ENCODE measurements at places on chromosomes 7 and 10. TPM values are rescaled to one million over a fixed set of nuclear protein-coding genes. Genes with fewer than 3 reads are reported as not detected.

The CYP2E1 gene
- total RNA-seq = not detected

The ABCB8 gene
- total RNA-seq = 30.5 TPM

The DRGX gene
- not detected for total RNA-seq

The BLVRA gene
- total RNA-seq = 62.6 TPM

The SCIN gene
- total RNA-seq = 0.42 TPM

The TLL2 gene
- total RNA-seq = 0.09 TPM

The NFE2L3 gene
- 11.4 TPM for total RNA-seq

The SFRP4 gene
- total RNA-seq = not detected

The LAMB4 gene
- total RNA-seq = 0.07 TPM

The CLEC2L gene
- total RNA-seq = not detected

The HOXA1 gene
- 0.28 TPM for total RNA-seq

The TEX47 gene
- total RNA-seq = not detected

The AGFG2 gene
- total RNA-seq = 11.7 TPM

The C10orf53 gene
- not detected for total RNA-seq

The INHBA gene
- total RNA-seq = 3.8 TPM

The ANLN gene
- 90.5 TPM for total RNA-seq

The PLXDC2 gene
- 1.6 TPM for total RNA-seq

The RBM20 gene
- 0.28 TPM for total RNA-seq

The HOXA5 gene
- total RNA-seq = not detected

The PTPN12 gene
- 26.2 TPM for total RNA-seq

The HECW1 gene
- total RNA-seq = not detected

The HYAL4 gene
- 0.21 TPM for total RNA-seq

The ANKRD1 gene
- 3.3 TPM for total RNA-seq

The IFRD1 gene
- 15.9 TPM for total RNA-seq

The STOX1 gene
- 0.14 TPM for total RNA-seq

The SLC16A9 gene
- total RNA-seq = 10.3 TPM

Measured in airway epithelial cell (primary cell).